Right renal pelvis (tissue), 4 donors: ENCODE measurements at places on chromosomes 3 and 15.

DNA sequence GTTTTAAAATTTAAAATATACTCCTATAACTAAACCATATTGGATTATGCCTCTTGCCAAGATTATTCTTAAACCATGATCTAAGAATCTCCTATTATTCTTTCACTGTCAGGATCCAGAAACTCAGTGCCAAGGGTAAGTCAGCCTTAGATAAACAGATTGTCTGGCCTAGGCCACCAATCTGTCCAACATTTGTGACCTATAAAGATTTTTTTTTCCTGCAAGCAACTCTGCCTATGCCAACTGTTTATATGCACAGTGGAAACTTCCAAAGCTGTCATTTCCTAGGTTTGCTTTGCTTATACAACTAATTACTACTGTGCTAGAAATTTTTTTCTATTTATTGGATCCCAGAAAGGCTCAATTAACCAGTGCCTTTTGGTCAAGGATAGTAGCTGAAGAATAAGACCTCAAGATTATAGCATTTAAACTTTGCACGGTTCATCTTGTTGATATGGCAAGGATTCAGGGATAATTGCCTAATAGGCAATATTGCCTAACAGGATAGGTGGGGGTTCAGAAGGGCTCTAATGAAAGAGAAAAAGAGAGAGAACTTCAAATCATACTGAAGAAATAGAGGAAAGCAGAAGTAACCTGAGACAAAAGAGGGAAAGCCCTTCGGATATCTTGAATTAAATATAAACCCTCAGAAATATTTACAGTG is 22.8 kb downstream of the GAP43 start:
- DNase-seq = no peak

DNA sequence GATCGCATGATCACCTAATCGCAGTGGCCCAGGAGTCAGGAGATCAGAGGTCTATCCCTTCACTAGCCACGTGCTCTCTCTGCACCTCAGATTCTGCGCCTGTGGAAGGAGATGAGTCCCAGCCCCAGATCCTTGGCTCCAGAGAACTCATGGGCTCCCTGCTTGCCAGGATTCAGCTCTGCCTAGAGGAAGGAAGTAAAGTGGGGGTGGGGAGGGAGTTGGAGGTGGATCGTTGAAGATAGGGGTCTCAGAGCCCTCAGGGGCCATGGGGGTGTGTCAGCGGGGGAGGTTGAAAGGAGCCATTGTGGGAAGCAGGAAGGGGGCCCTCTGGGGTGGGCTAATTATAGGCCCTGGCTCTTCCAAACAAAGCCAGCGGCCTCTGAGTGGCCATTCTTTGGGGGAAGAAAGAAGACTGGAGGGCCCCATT is 11.3 kb upstream of the STRA6 start:
- DNase-seq = no peak

DNA sequence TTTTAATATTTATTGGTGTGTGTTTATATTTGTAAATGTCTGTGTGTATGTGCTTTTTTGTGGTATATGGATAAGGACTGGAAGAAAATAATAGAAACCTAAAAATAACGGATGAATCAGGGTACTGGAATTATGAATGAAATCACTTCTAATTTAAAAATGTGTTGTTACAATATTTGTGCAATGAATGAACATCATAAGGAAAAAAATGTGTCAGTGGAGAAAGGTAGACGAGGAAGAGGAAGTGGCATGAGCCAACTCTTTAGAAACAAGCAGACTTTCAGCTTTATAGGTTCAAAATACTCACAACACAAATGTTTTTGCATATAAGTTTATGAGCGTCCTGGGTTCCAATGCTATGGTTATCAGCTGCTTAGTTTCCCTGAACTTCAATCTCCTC is 59.4 kb downstream of the SOX2 start:
- no peak for DNase-seq

DNA sequence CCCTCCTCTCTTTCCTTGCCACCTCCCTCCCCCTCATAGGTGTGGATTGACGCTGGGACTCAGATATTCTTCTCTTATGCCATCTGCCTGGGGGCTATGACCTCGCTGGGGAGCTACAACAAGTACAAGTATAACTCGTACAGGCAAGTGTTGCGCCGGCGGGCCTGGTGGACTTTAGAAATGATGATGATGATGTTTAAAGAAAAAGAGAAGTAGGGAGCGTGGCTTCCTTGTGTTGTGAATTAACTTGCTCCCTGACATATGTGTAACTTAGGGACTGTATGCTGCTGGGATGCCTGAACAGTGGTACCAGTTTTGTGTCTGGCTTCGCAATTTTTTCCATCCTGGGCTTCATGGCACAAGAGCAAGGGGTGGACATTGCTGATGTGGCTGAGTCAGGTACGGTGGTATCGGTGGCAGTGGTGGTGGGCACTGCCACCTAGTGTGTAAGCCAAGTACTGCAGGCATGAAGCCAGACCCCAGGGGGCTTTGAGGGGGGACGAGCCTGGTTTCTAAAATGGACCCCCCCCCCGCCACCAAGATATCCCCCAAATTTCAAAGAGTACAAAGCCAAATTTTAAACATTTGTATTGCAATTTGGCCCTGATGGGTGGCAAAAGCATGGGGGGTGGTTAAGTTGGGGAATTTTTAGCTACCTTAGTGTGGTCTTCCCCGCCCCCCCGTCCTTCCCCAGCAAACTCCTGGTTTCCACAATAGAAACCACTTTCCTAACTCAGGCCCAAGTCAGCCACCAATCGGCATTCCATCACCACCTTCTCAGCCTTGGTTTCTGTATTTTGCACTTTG is 65.6 kb downstream of the SLC6A6 start:
- no peak for DNase-seq

DNA sequence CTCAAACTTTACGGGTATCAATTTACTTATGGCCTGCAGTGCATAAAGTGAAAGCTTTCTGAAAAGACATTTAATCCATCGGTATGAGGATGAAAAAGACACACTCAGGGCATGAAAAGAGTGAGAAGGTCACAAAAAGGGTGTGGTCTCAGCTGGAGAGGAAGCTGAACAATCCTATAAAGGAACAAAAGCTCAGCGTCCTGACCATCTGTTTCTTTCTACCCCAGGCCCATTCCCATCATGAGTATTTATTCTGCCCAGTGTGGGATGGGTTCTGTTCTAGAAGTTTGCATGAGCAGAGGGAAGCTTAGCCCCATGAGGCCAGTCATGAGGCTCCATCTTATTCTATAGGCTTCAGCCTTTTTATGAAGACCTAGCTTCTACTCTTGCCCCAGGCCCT is 144.6 kb downstream of the LPP start:
- DNase-seq = no peak

DNA sequence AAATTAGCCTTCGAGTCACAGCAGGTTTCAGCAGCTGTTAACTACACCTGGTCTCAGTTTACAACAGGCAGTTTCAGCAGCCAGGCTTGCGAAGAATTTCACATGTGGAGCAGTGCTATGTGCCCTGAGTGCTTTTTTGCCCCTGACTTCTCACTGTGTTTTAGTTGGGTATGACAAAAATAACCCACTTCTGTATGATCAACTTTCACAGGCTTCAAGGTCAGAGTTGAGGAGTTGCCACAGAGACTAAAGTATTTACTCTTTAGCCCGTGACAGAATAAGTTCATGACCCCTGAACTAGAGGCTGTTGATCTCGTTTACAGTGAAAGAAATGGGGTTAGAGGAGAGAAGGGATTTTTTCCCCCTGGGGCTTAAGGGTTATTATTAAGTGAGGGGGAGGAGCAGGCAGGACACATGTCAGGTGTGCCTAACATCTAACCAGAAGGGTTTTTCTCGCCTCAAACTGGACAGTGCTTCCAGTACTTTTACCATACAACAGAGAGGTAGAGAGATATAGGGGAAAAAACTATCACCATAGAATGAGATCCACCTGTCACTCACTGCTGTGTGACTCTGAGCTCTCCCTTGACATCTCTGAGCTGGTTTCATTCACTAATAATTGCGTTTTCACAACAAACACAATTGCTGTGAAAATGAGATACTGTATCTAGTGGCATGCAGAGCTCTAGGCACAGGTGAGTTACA is 14.0 kb upstream of the TOPBP1 start:
- DNase-seq = no peak

GRCh38 chr3:160169139-160169976 is 55.9 kb upstream of the C3orf80 start:
- DNase-seq = no peak

DNA sequence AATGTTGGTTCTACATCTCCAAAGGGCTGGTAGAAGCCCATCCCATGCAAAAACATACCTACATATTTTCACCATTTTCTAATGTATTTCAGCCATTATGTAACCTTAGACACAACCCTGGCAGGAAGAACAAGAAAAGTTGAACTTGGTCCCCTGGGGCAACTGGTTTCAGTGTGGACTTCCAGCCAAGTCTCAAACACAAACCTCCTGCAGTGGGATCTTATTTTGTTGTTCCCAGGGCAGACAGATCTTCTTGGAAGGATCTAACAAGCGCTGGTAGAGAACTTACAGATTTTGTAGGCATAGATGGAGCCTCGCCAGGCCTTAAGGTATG is 96.3 kb downstream of the ADAMTS17 start:
- no peak for DNase-seq

DNA sequence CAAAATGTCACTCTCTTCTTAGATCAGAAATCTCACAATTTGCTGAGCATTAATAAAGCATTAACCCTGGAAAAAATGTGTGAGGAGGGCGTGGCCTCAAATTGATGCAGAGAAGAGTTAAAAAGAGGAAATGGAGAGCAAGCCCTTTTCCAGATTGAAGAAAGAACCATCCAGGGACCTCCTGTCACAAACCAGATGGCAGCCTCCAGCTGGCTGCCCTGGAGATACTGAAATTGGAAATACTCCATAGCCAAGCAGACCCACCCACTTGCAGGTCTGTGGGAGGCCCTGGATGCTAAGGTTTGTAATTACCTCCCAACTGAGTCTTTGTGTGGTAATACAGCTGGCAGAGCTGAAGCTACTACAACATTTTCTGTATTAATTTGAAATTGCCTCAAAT is 214.9 kb downstream of the IL20RB start:
- no peak for DNase-seq

DNA sequence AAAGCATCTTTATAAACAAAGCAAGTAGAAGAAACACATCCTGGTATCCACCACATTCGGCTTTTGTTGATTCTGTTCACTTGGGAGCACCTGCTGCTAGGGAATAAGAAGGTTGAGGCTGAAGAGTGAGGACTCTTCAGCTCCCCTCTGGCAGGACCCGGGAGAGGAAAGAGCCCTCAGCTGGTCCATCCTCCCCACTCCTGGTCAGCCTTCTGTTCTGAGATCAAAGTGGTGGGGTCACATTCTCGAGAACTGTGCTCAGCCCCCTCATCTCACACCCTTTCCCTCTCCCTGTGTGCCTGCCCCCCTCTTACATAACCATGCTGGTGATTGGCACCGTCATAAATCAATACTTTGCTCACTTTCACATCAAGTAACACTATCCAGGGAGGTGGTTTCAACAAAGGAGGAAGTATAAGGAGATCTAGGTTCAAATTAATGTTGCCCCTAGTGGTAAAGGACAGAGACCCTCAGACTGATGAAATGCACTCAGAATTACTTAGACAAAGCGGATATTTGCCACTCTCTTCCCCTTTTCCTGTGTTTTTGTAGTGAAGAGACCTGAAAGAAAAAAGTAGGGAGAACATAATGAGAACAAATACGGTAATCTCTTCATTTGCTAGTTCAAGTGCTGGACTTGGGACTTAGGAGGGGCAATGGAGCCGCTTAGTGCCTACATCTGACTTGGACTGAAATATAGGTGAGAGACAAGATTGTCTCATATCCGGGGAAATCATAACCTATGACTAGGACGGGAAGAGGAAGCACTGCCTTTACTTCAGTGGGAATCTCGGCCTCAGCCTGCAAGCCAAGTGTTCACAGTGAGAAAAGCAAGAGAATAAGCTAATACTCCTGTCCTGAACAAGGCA is at the start of gene NR1I2:
Gene NR1I2 (plus strand): TSS at position 772 of the 869 bp plus-strand sequence.
- DNase-seq = no peak

- no peak for DNase-seq
Observed at GRCh38 chr3:28680050-28680449, 331.4 kb upstream of the AZI2 start.

- no peak for DNase-seq
Observed at GRCh38 chr3:59326246-59327024, 276.6 kb upstream of the CFAP20DC start.

DNA sequence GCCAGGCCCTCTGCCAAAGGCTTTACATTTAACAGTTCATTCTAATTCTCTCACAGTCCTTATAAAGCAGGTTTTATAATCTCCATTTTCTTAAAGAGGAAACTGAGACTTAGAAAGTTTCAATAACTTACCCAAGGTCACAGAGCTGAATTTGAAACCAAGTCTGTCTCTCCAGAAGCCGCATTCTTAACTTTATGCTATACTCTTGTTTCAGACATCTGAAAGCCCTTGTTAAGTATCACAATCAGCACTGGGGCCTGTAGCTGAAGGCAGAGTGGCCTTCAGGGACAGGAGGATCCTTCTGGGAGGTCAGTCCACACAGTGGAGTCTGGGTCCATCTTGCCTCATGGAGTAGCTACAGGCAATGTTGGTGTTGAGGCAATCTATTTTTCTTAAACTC is 27.9 kb downstream of the LRRN1 start:
- no peak for DNase-seq

DNA sequence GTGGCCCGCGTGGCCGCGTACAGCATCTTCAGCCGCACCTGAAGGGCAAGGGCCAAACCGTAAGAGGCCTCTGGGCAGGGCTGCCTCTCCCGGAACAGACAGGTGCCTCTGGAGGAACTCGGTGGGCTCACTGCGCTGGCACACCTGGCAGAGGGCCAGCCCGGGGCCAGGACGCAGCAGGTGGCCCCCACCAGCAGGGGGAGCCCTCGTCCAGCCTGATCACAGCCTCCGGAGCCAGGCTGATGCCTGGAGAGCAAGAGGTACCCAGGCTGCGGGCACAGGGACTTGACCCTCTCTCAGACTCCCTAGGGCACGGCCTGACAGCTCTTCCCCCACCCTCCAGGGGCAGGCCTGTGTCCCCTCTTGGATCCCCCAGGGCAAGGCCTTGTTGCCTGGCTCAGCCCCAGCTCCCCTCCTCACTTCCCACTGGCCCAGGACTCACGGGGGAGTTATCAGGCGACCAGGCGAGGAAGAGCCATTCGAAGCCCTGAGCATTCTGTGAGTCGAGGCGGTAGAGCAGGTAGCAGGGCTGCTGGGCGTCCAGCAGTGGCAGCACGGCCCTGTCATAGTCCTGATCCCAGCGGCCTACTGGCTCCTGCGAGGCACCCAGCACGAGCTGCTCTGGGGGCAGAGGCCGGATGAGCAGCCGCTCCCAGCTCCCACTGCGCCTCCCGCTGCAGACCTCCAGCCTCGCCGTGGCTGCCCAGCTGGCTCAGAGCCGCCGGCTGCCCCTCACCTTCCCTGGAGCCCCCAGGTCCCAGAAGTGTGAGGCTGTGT is 6.2 kb upstream of the TLR9 start:
- DNase-seq = no peak

GRCh38 chr3:61572879-61573278 is 11.5 kb downstream of the PTPRG start:
- DNase-seq = no peak

DNA sequence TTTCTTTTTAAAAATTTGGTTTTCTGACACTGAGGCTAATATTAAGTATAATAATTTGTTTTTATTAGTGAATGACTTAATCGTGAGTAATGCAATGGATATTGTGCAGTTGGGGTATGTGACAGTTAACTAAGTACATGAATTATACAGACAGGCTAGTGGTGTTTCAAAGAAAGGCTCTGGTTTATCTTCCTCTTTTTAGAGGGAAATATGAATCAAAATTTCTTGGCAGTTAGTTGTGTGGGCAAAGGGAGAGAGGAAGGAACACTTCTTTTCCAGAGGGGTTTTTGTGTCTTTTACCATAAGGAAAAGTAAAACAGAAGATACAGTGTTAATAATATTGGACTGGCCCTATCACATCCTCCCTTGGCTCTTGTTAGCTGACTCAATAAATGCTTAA is 2.7 kb downstream of the ZNF654 start:
- no peak for DNase-seq
